ENCODE measurements at places on chromosomes 1 and 21.

GRCh38 chr1:23088027-23088426 is 68.8 kb downstream of the KDM1A start:
- DNase-seq: no peak

- DNase-seq: no peak
Measured at GRCh38 chr1:47996406-47997226, 569 bp downstream of the TRABD2B start.

- no peak for DNase-seq
Measured at GRCh38 chr1:69528376-69528775, 39.3 kb upstream of the LRRC7 start.

- DNase-seq: no peak
Measured at GRCh38 chr1:18870957-18871356, 11.5 kb upstream of the TAS1R2 start.

DNA sequence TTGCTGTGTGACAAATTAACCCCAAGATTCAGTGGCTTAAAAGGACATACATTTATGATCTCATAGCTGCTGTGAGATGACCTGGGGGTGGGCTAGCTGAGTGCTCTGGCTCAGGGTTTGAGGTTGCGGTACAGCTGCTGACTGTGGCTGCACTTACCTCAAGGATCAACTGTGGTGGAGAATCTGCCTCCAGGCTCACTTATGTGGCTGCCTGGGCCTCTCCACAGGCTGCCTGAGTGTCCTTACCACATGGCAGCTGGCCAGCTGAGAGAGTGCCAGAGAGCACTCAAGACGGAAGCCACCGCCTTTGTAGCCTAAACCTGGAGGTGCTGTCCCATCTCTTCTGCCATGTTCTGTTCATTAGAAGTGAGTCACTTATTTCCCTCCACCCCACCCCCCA is 5.7 kb downstream of the LRRC71 start:
- DNase-seq: no peak

GRCh38 chr1:240575981-240576662 is 35.8 kb downstream of the GREM2 start:
- DNase-seq: no peak

GRCh38 chr1:44672254-44672955 is 1.9 kb downstream of the TMEM53 start:
- DNase-seq: no peak

DNA sequence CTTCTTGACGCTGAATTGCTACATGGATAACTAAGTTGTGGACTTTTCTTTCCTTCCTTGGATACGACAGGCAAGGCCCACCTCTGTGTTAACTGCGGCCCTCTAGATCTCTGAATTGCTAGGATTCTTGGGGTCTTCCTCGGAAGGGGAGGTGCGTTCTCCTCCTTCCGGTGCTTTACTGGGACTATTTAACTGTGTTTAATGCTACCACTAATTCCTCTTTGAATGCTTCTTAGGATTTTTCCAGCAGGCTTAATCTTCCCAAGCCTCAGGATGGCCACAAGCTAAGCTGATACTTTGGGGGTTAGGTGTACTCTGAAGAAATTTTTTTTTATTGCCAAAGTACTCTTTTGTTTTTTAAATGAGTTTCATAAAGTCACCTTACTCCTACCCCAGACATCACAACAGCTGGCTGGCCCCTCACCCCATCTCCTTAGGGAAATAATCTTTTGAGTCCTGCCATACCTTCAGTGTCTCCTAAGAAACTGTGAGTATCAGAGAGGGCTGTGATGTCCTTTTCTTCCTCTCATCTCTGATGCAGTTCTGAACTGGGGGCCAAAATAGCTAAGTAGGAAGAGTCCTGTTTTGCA is 21.4 kb downstream of the KIRREL1 start:
- DNase-seq: no peak

DNA sequence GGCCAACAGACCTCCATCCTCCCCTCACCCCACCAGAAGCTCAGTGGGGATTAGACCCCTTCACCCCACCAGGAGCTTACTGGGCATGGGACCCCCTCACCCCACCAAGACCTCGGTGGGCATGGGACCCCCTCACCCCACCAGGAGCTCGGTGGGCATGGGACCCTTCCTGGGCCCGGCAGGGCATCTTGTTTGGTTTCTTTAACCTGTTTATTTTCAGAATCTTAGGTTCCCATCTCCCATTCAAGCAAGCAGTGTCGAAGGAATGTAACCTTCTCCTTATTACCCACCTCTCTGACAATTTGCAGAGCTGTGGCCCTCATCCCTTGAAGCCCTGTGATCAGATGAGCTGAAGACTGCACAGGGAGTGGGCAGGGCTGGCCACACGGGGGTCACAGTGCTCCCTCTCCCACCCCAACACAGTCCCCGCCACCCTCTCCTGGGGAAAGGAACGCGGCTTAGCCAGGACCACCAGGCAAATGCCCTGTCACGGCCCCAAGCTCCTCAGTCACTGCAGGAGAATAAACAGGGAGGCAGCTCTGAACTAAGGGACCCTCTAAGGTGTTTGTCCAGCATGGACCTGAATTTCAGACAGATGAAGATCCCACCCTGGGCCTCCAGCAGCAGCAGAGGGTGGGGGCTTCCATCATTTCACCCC is 330.0 kb downstream of the NPHP4 start:
- no peak for DNase-seq

GRCh38 chr1:230907472-230908205 is 39.3 kb upstream of the C1orf198 start:
- no peak for DNase-seq

DNA sequence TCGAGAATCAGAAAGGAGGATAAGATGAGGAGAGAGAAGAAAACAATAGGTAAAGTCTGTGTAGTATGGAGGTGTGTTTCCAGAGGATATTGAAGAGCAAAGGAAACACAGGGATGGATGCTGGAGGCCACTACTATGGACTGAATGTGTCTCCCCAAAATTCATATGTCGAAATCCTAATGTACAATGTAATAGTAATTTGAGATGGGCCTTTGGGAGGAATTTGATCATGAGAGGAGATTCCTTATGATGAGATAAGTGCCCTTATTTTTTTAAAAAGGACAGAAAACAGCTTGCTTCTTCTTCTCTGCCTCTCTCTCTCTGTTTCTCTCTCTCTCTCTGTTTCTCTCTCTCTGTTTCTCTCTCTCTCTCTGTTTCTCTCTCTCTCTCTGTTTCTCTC is 602.2 kb upstream of the ADAMTS5 start:
- no peak for DNase-seq

GRCh38 chr1:217527151-217527550 is 103.7 kb downstream of the GPATCH2 start:
- DNase-seq: no peak
